NK-92 treated with Interleukin-12 subunit alpha and Interleukin-12 subunit beta, amount 100 ng/mL, for 24 hours (cell line): ENCODE measurements at places on chromosomes 7 and 10.

- no peak for DNase-seq
These were observed 66.7 kb downstream of the HHEX start for GRCh38 chr10:92756201-92757065.

DNA sequence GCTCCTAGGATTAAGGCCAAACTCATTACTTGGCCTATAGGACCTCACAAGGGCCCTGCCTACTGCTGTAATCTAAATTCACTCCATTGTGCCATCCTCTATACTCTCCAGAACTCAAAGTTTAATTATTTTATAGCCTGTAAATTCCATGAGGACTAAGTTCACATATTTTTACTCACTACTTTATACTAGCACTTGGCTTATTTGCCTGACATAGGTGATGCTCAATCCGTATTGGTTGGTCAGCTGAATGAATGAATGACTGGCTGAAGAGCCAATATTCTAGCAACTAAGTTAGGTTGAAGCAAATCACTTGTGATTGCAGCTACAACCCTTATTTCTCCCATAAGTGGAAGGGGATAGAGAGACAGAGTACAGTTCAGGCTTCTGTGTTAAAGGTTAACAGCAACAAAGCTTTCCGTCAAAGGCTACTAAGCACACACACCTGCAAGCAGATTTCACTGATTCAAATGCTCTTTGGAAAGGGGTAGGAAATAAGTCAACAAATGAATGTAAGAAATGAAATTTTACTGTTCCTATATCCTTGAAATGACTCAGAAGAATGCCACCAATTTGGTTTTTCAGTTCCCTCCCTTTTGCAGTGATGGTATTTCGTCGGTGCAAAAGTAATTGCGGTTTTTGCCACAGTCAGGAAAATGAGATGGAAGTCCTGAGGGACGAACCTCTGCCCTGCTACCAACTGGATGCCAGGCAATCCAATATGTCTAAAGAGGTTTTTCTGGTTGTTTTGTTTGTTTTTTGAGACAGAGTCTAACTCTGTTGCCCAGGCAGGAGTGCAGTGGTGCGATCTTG, 120.7 kb downstream of the COL28A1 start:
- DNase-seq: no peak

DNA sequence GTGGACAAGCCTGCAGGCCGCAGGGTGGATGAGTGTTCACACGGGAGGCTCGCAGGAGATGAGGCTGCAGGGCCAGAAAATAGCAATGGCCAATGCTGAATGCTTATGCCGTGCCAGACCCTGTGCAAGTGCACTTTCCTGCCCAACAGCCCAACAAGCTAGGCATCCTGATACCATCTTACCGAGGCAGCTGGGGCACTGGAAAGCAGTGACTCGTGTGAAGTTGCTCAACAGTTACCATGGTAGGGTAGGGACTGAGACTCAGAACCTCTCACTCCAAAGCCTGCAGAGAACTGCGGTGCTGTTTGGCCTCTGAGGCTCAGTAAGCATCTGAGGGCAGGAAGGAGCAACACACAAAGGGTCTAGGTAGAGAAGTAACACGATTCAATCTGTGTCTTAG, 43.7 kb downstream of the JAZF1 start:
- DNase-seq: no peak

DNA sequence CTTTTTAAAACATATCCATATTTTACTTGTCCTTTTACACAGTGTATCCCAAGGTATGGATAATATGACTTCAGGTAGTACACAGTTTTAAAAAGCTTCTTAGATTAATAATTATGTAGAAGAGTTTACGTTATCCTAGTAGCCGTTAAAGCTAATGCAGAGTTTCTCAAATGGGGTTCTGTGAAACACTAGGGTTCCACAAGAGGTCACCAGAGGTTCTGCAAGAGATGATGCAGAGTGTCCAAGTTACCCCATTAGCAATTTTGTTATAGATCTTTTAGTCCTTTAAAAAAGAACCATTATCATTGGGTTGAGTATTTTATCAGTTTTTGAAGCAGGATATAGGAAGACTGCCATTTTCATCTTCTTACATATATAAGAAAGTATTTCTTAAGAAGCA, 298.9 kb upstream of the HPS1 start:
- no peak for DNase-seq

- no peak for DNase-seq
These were observed 13.7 kb upstream of the MAP3K8 start for GRCh38 chr10:30420266-30420665.

- no peak for DNase-seq
These were observed 964 bp downstream of the FRMD4A start for GRCh38 chr10:14329746-14330173.

DNA sequence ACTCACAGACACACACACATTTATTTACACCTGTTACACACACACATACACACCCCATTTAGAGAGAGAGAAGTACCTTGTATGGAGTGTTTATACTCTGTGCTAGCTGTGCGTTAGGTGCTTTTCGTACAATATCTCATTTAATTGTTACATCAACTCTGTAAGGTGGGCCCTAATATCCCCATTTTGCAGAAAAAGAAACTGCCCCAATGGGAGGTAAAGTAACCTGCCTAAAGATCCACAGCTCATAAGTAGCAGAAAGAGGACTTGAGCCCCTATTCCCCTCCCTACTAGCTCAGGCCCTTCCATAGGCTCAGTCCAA, 23.8 kb upstream of the RBM20 start:
- DNase-seq: no peak

- no peak for DNase-seq
These were observed 67.5 kb upstream of the MDFIC start for GRCh38 chr7:114854369-114854768.
